ENCODE measurements at places on chromosomes 7 and 10.
A peak's percentile ranks its signal among the peaks of the same experiment; 100 is the strongest.

GRCh38 chr10:6654571-6654970 lies 74.5 kb upstream of the PRKCQ start:
- no peak for DNase-seq

GRCh38 chr7:54864663-54865062 lies 105.7 kb upstream of the SEC61G start:
- DNase-seq: no peak

DNA sequence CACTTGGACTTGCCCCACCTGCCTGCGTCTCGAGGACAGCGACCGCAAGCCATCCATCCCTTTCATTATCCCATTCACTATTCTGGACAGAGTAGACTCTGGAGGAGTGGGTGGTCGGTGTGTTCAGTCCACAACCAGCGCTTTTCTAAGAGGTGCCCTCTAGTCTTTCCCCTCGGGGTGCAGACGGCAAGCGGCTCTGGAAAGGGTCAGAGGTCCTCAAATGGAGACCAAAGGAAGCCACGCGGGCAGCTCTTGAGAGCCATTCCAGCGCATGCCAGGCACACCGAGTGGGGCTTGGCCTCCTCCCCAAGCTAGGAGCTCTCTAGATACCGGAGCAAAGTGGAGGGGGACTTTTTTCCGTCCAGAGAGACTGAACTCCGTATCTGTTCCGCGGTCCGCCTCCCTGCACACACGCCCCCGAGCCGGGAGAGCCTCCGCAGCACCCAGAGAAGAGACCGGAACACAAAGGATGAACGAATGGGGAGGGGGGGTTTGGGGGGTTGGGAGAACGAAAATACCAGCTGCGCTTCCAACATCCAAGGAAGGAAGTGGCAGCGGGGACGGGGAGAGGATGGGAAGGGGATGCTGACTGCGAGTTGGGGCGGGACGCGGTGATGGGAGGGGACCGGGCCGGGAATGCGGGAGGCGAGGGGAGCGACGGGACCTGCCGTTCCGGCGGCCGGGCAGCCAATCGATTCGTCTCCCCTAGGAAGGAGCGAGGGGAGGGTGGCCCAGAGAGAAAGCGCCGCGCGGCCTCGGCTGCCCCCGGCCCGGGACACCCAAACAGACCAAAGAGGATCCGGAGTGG lies 515 bp downstream of the GSDME start:
- DNase-seq: peak; percentile 92

DNA sequence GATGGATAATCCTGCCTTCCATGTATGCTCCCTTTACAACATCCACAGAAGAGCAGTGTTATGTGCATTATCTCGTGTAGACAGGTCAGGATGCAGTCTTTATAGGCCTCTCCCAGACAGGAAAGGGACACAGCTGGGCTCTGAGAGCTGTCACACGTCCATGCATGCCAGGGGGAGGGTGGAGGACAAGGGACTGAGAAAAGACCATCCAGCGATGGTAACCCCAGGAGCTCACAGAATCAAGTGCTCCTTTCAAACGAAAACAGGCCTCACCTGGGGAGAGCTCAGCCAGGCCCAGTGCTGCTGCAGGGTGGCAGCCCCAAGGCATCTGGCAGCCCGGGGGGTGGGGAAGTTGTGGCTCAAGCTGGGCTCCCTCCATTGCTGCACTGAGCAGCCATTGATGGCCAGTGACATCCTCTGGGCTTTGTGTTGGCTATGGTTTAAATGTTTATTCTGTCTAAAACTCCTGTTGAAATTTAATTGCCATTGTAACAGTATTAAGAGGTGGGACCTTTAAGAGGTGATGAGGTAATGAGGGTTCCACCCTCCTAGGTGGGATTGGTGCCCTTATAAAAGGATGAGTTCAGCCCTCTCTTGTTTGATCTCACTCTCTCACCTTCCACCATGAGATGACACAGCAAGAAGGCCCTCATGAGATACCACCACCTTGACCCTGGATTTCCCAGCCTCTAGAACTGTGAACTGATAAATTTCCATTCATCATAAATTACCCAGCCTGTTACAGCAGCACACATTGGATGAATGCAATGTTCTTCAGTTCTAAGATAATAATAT lies 15.7 kb downstream of the JCAD start:
- DNase-seq: no peak

DNA sequence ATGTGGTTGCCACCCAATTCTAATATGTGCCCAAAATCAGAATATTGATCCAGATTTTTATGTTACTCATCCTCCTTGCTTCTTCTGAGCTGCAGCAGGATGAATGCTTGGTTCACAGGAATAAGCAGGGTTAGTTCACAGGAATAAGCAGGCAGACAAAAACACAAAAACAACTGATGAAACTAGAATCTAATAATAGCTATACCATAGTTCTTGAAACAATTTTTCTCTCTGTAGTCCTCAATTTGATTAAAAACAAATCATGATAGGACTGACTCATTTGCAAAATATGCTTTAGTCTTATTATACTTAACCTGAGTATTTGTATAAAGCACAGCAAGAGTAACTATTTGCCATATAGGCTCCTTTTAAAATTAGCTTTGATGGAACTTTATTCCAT lies 24.4 kb upstream of the ARHGAP12 start:
- DNase-seq: no peak

- no peak for DNase-seq
Observed at GRCh38 chr10:21570761-21571521, 36.9 kb downstream of the MLLT10 start.

DNA sequence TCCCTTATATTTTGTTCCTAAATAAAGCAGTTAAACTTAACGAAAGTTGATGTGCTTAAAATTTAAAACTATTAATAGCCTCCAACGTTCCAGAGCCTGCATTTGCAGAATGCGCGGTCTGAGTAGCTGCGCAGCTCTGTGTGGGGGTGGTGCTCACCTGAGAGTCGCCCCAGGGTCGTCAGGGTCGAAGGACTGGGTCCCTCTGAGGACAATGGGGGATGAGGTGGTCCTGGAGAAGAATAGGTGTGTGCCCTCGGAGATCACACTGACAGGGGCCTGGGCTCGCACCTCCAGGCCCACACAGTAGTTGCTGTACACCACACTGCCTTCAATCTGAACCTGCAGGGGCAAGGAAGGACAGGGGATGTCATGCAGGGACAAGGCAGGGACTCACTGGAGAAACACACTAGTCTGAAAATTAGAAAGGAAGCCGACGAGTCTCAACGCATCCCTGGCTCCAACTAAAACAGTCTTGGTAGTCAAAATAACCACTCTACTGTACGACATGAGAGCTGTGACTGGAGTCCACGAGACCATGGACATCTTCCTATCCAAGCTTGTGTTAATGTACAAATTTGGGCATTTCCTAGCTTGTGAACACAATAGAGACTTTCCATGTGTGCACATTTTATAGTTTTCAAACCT lies 54.4 kb downstream of the PKD1L1 start:
- DNase-seq: no peak

GRCh38 chr7:111867348-111867931 lies 305.1 kb upstream of the IMMP2L start:
- DNase-seq: no peak

GRCh38 chr7:98054585-98054984 lies 52.1 kb upstream of the LMTK2 start:
- DNase-seq: no peak

GRCh38 chr7:8937204-8937603 lies 503.8 kb downstream of the NXPH1 start:
- no peak for DNase-seq

DNA sequence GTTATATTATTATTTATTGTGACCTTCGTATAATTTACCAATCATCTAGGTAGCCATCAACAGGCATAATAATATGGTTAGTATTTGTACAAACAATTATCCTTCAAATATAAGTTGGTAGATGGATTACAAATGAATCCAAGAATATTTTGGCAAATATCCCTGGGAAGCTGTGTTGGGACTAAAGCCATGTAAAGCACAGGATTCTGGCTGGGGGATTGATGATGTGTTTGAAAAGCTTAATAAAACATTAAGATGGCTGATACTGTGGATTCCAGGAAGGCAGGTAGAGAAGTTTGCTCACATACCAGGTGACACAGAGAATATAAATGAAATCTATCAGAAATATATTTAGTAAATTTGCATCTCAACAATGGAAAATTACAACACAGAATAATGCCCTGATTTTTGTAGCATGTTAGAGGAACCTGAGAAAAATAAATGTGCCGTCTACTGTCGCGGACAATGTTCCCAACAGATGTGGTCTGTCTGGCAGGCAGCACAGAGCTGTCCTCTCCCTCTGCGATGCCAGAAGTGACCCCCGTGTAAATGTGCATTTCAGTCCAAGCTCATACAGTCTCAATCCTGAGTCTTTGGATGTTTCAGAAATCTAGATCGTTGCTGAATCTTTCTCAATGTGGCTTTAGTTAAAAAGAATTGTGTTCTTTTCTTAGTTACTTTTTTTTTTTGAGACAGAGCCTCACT lies 125.0 kb downstream of the TEX36 start:
- DNase-seq: no peak

GRCh38 chr10:49841615-49842332 lies 79.7 kb upstream of the OGDHL start:
- DNase-seq: peak; percentile 8

DNA sequence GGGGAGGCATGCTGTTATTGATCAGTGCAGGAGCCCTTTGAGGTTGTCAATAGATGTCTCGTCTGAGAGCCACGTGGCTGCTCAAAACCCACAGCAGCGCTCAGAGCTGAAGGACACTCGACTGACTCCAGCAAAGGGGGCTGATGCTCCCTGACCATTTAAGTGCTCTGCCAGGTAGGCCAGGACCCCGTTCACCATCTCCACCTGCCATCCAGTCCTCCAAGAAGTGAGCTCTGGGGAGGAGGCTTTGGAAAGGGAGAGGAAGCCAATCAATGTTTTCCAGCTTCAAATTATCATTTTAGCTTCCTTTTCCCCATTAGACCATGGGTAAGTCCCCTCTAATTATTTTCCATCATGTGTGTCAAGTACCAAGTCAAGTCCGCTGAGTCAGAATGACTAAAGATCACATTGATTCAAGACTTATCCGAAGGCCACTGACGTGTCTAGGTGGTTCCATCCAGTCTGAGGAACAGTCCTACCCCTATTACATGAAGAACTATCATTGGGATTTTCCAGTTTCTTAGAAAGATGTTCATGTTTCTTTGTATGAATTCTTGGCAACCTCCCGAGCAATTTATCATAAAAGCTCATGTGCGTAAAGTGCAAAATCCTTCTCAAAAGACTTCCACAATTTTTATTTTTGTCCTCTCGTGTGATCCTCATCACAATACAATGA lies 302.6 kb upstream of the LYZL1 start:
- no peak for DNase-seq

GRCh38 chr7:43104874-43105520 lies 7.5 kb upstream of the HECW1 start:
- no peak for DNase-seq

- DNase-seq: no peak
Observed at GRCh38 chr7:47480576-47481538, 101.1 kb downstream of the TNS3 start.

GRCh38 chr7:17315974-17316373 lies 17.5 kb downstream of the AHR start:
- no peak for DNase-seq

- peak; percentile 98 for DNase-seq
Observed at GRCh38 chr10:987870-988666, at the start of gene GTPBP4. Gene GTPBP4, plus strand, starts transcription at chr10:988434. Its CDS starts 46 bp downstream, at chr10:988480.

GRCh38 chr10:86798611-86799010 lies 42.2 kb downstream of the BMPR1A start:
- DNase-seq: no peak

- DNase-seq: no peak
Observed at GRCh38 chr7:155234950-155235789, 62.5 kb upstream of the INSIG1 start.

DNA sequence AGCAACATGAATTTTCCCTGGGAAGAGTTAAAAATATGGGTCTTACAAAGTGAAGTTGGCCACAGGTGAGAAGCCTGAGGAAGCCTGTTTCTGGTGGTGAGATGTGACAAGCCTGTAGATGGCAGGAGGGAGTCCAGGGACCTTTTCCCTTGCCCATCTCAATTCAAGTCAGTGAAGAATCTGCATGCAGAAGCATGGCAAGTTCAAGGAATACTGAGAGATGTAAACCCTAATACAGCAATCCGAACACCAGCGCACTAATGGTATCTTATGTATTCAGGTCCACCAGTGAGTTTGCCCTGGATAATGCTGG lies 73.6 kb downstream of the RHOBTB1 start:
- DNase-seq: no peak

GRCh38 chr10:59633063-59633462 lies 76.6 kb downstream of the SLC16A9 start:
- no peak for DNase-seq

GRCh38 chr7:18538554-18539250 lies 43.2 kb downstream of the HDAC9 start:
- DNase-seq: no peak

DNA sequence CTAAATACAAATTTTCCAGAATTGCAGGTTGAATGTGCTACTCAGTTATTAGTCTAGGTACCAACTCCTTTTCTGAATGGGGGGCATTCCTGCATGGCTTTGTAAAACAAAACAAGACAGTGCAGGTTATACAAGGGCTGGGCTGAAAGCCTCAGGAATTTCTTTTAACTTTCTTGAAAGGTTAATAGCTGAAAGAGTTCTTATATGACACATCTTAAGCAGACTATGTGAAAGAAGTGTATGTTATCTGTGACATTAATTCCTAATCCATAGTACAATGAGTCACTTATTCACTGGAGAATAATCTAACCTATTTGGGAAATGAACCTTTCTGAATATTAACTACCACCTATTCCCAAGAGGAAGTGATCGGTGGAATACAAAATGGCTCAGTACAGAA lies 115.6 kb upstream of the FAM133B start:
- DNase-seq: no peak

DNA sequence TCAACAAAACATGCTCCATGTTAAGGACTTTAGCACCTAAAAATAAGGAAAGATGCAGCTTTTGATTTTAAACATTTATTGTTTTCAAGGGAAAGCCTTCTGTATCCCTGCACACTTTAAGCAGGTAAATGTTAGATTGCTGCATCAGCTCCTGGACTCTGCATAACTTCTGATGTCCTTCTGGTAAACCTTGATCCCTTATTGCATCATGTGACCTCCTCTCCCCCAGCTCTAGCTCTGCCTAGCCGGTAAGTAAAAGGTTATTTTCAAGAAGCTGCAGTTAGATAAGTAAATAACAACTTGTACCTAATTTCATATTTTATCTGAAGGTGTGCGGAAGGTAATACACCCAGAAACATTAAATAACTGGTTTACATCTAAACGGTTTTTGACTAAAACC lies 37.5 kb downstream of the PDK4 start:
- no peak for DNase-seq

Measured in SK-N-SH (cell line).